Effector memory CD4-positive, alpha-beta T cell (primary cell): ENCODE measurements at places on chromosomes 2 and 18.

- H3K27me3 ChIP-seq, result no peaks in the 10 kb centered on the region
- H3K27ac ChIP-seq, result no peak overlapping the region
- DNase-seq, result no peak
- no peaks in the 10 kb centered on the region for H3K36me3 ChIP-seq
- H3K4me3 ChIP-seq, result no peak overlapping the region
These were observed 36.0 kb upstream of the NCK2 start for GRCh38 chr2:105708697-105709096.

DNA sequence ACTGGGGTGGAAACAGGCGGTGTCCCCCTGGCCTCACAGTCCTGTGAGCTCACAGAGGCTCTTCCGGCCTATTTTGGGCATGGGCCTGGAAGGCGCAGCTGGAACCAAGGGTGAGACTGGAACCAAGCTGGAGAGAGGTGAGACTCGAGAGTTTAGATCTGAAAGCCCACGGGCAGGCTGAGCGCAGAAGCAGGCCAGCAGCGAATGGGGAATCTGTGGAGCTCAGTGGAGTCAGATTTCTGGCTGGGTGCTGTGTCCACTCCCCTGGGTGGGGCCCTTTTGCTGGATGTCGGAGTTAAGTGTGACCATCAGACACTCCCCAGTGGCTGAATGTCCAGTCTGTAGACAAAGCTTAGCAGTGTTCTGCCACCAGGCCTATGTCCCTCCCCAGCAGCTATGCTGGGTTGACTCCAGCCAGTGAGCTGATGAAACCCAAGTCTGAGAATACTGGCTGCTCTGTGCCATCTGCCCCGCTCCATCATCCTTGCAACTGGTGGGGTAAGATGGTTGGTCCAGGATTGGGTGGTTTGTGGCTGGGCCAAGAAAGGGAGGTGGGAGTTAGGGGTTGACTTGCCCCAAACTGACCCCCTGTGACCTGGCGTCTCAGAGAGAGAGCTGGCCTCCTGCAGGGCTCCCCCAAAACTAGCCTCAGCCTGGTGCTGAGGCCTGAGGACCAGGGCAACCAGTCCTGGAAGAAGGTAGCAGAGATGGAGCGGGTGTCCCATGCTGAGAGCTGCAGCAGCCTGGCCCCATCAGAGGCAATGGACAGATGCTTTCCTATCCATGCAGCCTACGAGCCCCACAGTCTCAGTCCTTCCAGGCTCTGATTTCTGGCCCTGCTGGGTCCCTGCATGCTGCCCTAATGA, 34.4 kb downstream of the CYP26B1 start:
- no peak overlapping the region for H3K4me3 ChIP-seq
- H3K27me3 ChIP-seq, result no peaks in the 10 kb centered on the region
- no peak overlapping the region for H3K27ac ChIP-seq

DNA sequence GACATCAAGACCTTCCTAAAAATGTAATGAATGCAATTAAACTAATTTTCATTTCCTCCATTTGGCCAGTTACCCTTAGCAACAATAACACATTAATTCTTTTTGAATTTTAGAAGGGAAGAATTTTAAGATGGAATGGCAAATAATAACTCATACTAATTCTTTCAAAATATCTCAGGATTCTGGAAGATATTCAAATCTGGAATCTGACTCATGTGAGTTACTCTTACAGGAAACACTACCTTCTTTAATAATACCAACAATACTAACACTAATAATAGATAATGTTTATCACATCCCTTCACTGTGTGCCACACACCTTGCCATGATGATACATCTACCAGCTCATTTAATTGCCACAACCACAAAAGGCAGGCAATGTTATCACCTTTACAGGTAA, 46.4 kb downstream of the ZNF521 start:
- no peak overlapping the region for H3K4me3 ChIP-seq
- no peak overlapping the region for H3K27ac ChIP-seq
- H3K4me1 ChIP-seq, result no peaks in the 10 kb centered on the region
- no peaks in the 10 kb centered on the region for H3K36me3 ChIP-seq
- no peaks in the 10 kb centered on the region for H3K27me3 ChIP-seq
- no peak for DNase-seq

GRCh38 chr18:3966642-3967358, 488.3 kb downstream of the DLGAP1 start:
- H3K4me1 ChIP-seq, result no peaks in the 10 kb centered on the region
- DNase-seq, result no peak
- H3K27ac ChIP-seq, result no peak overlapping the region
- no peaks in the 10 kb centered on the region for H3K36me3 ChIP-seq

DNA sequence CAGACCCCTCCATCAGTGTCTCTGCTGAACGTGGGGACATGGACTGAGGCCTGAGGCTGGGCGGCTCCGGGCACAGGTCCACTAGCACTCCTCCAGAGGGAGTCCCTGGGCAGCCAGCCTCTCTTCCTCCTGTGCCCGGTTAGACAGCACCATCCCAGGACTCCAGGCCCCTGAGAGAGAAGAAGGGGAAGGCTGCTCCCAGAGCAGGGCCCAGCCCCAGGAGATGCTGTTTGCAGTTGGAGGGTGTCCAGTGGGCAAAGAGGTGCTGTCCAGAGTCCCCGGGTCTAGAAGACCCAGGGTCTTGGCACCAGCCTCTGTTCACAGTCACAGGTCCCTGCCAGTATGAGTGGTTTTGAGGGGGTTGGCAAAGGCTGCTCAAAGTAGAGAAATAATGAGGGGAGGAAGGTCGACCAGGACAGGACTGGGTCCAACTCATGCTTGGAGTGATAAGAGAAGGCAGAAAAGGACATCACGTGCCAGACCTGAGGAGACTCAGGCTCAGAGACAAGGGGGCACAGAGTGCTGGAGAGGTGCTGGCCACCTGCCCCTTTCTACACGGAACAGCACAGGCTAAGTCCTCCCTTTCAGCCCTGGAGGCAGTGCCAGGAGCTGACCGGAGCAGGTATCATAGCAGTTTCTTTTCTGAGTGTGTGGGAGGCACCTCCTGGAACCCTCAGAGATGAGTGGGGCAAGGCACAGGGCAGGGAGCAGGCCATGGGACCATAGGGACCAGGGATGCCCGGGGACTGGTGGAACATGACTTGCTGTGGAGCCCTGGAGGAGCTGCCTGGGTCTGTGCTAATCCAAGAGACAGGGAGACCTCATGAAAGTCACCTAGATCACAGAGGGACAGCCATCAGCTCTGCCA, 21.1 kb downstream of the CRACDL start:
- no peaks in the 10 kb centered on the region for H3K4me1 ChIP-seq
- H3K4me3 ChIP-seq, result no peak overlapping the region
- no peaks in the 10 kb centered on the region for H3K36me3 ChIP-seq

DNA sequence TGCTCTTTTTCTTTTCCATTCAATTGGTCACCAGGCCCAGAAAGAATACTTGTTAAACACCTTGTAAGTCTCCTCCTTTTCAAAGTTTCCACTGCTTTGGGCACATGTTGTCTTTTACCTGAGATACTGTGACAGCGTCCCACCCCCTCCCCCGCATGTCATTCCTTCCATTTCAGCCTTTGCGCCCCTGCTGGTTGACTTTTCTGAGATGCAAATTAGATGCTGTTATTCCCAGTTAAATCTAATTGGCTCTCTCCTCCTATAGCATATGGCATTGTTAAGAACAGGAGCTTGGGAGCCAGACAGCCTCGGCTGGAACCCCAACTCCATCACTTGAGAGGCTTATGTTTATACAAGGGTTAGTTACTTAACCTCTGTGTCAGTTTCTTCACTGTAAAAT, 80.3 kb upstream of the GAREM1 start:
- DNase-seq, result no peak
- H3K4me1 ChIP-seq, result no peaks in the 10 kb centered on the region
- H3K4me3 ChIP-seq, result no peak overlapping the region
- no peaks in the 10 kb centered on the region for H3K27me3 ChIP-seq

GRCh38 chr2:121211251-121211650, 73.8 kb downstream of the TFCP2L1 start:
- DNase-seq, result no peak
- no peak overlapping the region for H3K27ac ChIP-seq
- H3K4me1 ChIP-seq, result no peaks in the 10 kb centered on the region
- no peaks in the 10 kb centered on the region for H3K36me3 ChIP-seq
- H3K4me3 ChIP-seq, result no peak overlapping the region
- no peaks in the 10 kb centered on the region for H3K27me3 ChIP-seq

GRCh38 chr18:39232490-39232889, 1666.9 kb upstream of the CELF4 start:
- no peaks in the 10 kb centered on the region for H3K27me3 ChIP-seq
- no peak overlapping the region for H3K27ac ChIP-seq
- no peaks in the 10 kb centered on the region for H3K4me1 ChIP-seq
- H3K36me3 ChIP-seq, result no peaks in the 10 kb centered on the region
- no peak overlapping the region for H3K4me3 ChIP-seq
- DNase-seq, result no peak

- H3K27me3 ChIP-seq, result no peaks in the 10 kb centered on the region
- no peak for DNase-seq
- no peaks in the 10 kb centered on the region for H3K36me3 ChIP-seq
- H3K27ac ChIP-seq, result no peak overlapping the region
- no peaks in the 10 kb centered on the region for H3K4me1 ChIP-seq
These were observed 33.1 kb upstream of the MBP start for GRCh38 chr18:77165503-77166188.

DNA sequence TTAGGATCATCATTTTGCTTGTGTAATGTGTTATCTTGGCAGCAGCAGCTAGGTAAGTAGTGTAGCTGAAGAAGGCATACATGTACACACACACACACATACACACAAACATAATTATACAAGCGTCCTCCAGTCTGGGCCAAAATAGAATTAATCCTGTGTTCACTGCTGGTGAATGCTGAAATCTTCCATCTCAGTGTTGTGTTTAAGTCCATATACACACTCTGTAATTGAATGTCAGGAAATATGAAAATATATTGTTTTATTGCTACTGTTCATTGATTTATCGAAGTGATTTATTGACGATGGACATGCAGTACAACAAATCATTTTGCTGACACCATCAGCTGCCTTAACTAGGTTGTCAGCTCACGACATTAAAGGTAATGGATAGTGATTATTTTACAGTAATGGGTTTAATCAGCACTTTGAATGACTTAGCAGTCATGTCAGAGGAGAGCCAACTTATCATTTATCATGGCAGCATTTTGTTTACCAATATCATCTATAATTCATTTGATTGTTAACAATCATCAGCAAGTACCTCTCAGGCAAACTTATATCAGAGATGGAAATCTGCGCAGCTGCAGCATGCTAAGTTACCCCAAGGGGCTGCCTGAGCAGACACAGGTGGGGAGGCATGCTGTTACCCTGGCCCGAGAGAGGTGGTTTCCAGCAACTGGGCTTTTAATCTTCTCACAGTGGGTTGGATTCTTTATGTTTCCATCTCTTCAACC, 83.7 kb upstream of the FSHR start:
- H3K4me1 ChIP-seq, result no peaks in the 10 kb centered on the region
- no peaks in the 10 kb centered on the region for H3K27me3 ChIP-seq
- DNase-seq, result no peak
- no peak overlapping the region for H3K4me3 ChIP-seq
- no peak overlapping the region for H3K27ac ChIP-seq

DNA sequence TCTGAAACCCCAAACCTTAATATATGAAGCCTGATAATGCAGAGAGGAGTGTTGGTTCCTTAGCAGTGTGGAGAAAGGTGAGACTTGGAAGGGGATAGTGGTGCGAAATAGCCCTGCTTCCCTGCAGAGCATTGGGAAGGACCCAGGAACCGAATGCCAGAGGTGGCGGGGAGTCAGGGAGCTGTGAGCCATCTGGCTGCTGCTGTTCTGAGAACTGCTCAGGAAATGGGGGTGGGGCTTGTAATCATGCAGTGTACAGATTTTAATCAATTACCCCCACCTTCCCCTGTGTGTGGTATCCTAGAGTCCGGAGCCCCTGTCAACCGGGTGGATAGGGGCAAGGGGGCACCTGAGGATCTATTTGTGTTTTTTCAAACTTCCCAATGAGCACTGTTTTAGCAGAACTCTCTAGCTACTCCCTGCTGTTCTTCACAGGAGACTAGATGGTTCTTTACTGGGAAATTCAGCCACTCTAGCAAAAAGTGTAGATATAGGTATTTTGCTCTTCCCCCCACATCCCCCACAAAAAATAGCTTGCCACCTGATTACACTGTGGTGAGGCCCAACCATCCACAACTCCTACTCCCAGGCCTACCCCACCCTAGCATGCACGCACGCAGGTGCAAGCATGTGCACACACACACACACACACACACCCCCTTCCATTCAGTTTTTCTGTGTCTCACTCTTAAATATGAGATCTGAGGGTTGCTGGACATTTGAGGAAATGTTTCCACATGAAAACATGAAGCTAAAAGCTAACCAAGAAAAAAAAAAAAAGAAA, 30.1 kb upstream of the MBOAT2 start:
- H3K27ac ChIP-seq, result no peak overlapping the region
- H3K36me3 ChIP-seq, result no peaks in the 10 kb centered on the region
- no peak overlapping the region for H3K4me3 ChIP-seq
- H3K27me3 ChIP-seq, result no peaks in the 10 kb centered on the region
- H3K4me1 ChIP-seq, result no peaks in the 10 kb centered on the region

DNA sequence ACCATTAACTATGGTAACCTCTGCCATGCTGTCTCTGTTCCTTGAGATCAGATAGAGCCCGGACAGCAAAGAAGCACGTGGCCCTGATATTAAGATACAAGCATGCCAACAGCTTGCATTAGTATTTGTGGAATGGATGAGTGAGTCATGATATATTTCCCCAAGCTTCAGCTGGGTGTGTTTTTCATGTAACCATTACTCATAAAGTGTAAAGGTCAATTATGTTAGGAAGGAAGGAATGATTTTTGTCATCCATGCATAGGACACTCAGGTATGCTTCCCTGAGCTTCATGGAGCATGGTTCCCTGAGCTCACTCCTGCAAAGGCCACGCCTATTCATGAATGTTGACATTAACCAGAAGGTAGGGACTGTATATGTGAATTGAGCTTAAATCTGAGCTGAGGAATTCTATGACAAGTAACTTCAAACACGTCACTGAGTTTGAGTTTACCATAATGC, 74.6 kb downstream of the ARL4C start:
- no peaks in the 10 kb centered on the region for H3K27me3 ChIP-seq
- peaks cover 72% of the 10 kb centered on the region for H3K4me1 ChIP-seq
- no peaks in the 10 kb centered on the region for H3K36me3 ChIP-seq
- H3K4me3 ChIP-seq, result no peak overlapping the region
- no peak for DNase-seq

DNA sequence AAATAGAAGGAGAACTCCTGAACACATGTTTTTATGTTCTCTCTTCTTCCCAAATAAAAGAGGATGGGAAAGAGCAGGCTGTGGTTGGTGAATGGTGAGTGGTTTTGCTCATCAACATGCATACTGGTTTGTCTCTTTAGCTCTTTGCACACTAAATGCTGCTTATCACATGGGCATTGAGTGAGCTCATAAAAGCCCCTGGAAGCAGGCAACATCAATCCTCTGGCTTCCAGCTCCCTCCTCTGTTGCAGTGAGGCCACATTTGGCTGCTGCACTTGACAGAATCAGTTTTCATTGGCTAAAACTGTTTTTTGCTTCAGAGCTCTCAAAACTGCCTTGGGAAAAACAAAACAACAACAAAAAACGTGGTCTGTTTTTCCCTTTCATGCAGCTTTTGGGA, 1308.2 kb upstream of the NRXN1 start:
- H3K36me3 ChIP-seq, result no peaks in the 10 kb centered on the region
- H3K27me3 ChIP-seq, result no peaks in the 10 kb centered on the region
- no peak overlapping the region for H3K4me3 ChIP-seq
- H3K27ac ChIP-seq, result no peak overlapping the region

GRCh38 chr2:236180831-236181453, 12.8 kb upstream of the GBX2 start:
- H3K4me1 ChIP-seq, result peaks cover 4% of the 10 kb centered on the region
- peaks cover 32% of the 10 kb centered on the region for H3K27me3 ChIP-seq

- H3K27me3 ChIP-seq, result no peaks in the 10 kb centered on the region
- no peak for DNase-seq
- H3K4me3 ChIP-seq, result no peak overlapping the region
- no peaks in the 10 kb centered on the region for H3K36me3 ChIP-seq
These were observed 39.1 kb upstream of the PPP1R1C start for GRCh38 chr2:181946444-181947127.
